ENCODE measurements at places on chromosomes 5 and 9.

- peak; percentile 49 for DNase-seq
Measured at GRCh38 chr5:41112486-41113455, 41.6 kb upstream of the MROH2B start.

DNA sequence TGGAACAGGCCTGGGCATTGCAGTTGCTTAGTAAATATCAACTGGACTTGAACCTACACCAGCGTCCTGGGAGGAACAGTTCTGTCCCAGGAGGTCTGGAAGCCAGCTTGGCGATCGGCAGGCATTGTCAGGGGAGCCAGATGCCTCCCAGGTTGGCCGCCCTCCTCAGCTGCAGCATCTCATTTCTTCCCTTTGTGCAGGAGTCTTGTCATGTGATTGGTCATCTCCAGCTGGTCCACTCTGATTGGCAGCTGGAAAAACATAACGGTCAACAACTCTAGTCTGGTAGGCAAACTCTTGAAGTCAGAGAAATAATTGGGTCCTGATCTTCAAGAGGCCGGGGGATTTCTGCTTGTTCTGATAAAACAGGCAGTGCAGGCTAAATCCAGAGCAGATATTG is 29.6 kb upstream of the NCS1 start:
- DNase-seq: no peak

- no peak for DNase-seq
Measured at GRCh38 chr5:141879941-141880738, 1.9 kb upstream of the PCDH1 start.

DNA sequence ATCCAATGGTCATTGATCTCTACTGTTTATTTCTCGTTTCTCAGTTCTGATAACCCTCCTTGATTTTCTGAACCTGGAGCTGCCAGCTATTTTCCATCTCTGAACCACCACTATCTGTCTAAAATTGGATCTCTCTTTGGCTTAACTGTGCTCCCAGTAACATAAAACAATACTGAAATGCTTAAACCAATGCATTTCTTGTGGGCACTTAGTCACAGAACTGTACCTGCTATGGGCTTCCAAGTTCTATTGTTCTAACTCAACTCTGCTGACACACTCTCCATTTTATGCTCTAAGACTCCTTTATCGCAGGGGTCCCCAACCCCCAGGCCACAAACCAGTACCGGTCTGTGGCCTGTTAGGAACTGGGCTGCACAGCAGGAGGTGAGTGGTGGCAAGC is 120.6 kb downstream of the LHFPL2 start:
- no peak for DNase-seq

- DNase-seq: peak; percentile 23
Measured at GRCh38 chr5:72848474-72849428, 32.3 kb downstream of the TNPO1 start.

DNA sequence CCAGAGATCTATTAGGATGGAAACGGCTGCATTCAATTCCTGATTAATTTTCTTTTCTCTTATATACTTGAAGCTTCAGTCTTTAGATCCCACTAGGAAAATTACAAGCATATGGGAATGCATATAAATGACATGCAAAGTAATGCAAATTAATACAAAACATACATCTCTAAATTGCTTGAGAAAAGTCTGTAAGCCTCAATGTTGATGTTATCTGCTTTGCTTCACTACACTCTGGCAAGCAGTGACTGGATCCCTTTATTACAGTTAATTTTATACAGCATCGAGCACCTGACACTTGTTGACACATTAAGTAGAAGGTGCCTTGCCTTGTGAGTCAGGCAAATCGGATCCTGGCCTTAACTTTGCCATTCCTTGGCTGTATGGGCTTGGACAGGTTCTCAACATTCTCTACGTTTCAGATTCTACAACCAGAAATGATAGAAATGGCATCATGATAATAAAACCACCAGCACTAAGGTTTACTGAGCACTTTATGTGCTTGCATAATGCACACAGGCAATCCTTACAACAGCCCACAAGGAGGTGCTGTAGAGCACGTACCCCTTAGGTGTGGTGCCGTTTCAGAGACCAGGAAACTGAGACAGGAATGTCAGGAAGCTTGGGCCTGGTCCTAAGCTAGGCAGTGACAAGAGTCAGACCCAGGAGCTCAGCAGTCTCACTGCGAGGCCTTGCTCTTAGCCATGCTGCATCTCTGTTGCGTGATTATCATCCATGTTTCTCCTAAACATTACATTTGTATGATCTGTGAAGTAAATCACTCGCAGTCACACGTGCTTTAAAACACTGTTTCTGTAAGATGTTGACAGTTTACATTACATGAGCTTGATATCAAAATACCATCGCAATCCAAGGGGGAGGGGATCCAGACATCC is 2.7 kb downstream of the GCNT4 start:
- peak; percentile 65 for DNase-seq

DNA sequence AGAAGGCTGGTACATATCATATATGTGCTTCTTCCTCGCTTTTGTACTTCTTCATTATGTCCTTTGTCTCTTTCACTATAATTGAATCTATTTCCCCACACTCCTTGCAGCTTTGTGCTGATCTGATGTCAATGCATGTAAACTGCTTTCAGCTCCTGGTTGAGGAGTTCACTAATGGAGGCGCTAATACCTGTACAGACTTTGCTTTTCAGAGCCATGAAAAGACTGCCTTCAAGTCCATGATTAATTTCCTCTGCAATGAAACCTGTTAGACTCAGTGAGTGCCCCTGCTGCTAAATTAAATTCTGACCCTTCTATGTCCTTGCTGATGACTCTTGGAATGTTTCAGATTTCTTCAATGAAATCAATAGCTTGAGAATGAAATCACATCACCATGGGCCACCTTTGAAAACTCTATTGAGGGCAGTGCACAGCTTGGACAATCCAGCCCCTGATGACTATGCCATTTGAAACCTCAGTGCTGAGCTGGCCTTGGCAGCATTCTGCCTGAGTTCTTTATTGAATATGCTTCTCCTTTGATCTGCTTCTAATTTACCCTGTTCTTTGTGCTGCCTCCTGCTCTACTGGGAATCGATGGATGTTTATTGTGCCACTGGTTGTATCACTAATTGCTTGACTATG is 358.2 kb upstream of the DMAC1 start:
- no peak for DNase-seq

DNA sequence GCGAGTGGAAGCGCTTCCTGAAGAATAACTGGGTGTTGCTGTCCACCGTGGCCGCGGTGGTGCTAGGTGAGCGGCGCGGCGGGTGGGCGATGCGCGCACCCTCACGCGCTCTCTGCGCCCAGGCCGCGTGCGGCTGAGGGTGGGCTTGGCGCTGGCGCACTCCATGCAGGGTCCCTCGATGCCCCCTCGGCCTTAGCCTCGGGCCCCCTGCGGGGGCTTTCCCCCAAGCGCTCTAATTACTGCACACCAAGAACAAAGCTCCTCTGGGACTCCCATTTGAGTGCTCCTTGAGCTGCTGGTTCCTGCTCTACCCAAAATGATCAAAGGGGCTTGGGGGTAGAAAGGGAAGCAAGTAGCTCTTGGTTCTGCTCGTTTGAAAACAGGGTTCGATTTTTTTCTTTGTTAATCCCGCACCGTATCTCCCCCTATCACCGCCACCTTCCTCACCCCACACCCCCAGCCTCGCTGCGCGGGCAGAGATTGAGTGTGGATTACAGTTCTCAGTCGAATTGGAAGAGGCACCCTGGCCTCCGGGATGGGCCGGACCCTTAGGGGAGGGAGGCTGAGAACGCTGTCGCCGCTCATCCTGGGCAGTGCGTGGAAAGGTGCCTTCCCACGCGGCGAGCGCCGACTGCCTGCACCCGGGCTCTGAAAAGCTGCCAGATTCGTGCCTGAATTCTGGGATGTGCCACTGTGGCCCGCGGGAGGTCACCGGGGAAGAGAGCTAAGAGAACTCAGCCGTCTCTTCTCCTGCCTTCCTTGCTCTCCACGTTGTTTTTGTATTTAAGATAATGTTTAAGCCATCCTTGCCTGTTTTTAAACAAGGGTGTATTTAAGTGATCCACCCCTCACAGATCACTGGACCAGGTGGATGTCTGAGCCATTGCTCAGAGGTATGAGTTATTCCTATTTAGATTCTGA is 697 bp downstream of the SLC1A1 start:
- DNase-seq: no peak

- DNase-seq: no peak
Measured at GRCh38 chr5:33903118-33903517, 11.3 kb upstream of the ADAMTS12 start.

- DNase-seq: peak; percentile 39
Measured at GRCh38 chr9:111691672-111692329, 30.4 kb downstream of the GNG10 start.

GRCh38 chr5:63959177-63959982 is 2.9 kb downstream of the HTR1A start:
- DNase-seq: no peak

GRCh38 chr9:114143234-114143633 is 12.1 kb upstream of the COL27A1 start:
- DNase-seq: no peak

GRCh38 chr9:571066-571465 is 270.4 kb upstream of the DMRT1 start:
- no peak for DNase-seq

GRCh38 chr9:38073882-38074281 is 4.9 kb upstream of the SHB start:
- no peak for DNase-seq

GRCh38 chr5:104987074-104987473 is 1424.5 kb upstream of the NUDT12 start:
- DNase-seq: no peak

DNA sequence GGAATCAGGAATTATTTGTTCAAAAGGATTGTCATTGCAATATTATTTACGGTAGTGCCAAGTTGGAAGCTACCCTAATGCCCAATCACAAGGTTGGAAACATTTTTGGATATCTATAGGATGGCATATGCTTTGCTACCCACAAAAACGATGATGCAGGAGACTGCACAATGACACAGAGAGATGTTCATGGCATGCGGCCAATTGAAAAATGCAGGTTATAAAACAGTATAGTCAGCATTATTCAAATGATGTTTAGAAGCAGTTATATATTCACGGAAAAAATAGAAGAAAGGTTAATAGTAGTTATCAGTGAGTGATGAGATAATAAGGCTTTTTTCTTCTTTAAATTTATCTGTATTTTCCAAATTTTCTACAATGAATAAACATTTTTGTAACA is 5.9 kb upstream of the ACSL6 start:
- no peak for DNase-seq
